Body of pancreas (tissue), 4 donors: ENCODE measurements at places on chromosomes 2 and 18. TPM values are rescaled to one million over a fixed set of nuclear protein-coding genes. Genes with fewer than 3 reads are reported as not detected.

AFF3 gene
- total RNA-seq, result 0.52 TPM

GPR55 gene
- not detected for total RNA-seq

POTEI gene
- under 0.01 TPM for total RNA-seq

SOWAHC gene
- 11.2 TPM for total RNA-seq

BCL2 gene
- total RNA-seq, result 10.1 TPM

CYBRD1 gene
- total RNA-seq, result 59.7 TPM

DSC2 gene
- total RNA-seq, result 9.3 TPM

DNA sequence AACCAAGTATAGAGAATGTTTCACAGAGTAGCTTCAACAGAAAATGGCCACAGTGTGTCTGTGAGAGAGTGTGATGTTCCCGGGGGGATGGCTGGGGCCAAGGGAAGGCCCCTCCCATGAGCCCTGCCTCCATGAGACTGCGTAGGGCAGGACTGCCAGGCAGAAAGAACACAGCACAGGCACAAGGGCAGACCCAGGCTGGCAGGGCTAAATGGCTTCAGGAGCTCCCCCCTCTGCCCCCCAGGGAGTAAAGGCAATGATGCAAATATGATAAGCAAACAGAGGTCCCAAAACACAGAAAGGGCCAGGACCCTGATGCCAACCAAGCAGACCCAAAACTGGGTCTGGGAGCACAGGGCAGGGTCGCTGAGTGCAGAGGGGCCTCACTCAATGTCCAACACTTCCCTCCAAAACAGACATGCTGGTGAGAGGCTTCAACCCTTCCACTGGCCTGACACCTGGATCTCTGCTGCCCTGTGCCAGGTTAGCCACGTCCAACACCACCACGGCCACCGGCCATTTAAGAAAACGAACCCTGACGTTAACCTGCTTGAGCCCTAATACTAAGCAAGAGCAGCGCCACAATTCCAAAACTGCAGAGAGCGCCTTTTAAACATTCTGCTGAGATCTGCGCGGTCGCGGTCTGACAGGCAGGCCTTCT, 90.3 kb downstream of the HDAC4 start:
- no peaks in the 10 kb centered on the region for H3K36me3 ChIP-seq
- no peaks in the 10 kb centered on the region for H3K27me3 ChIP-seq

GRCh38 chr2:187379869-187380268, 68.2 kb downstream of the CALCRL start:
- no peaks in the 10 kb centered on the region for H3K4me1 ChIP-seq
- H3K4me3 ChIP-seq, result no peak overlapping the region
- no peak for DNase-seq

DNA sequence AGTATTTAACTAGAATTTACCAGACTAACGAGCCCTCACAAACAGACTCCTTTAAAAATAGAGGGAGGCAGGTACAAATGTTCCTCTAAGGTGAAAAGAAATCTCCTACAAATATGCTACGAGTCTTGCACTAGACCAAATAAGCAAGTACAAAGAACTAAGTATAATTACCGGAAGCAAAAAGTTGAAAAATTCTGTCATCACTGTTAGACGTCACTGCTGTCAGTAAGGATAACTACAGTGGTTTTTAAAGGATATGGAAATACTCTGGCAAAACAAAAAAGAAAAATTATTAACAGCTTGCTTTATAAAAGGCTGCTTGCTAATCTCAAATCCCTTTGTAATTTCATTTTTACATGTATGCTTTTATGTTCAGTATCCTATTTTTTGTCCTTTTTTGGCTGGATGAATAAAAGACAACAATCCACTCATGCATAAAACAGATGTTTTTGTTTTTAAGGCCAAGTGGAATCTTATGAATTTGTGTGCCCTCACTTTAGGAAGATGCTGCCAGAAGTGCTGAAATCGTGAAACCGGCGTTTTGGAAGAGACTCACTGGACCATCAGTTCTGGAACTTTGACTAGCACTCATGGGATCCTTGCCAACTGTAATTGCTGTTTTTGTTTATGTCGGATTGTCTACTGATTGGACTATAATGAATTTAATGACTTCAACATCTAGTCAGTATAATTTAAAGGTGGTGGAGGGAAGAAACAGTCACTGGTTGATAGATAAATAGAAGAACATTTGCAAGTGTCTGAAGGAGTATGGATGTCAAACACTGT, 6.7 kb downstream of the ZNF521 start:
- H3K4me3 ChIP-seq, result no peak overlapping the region
- DNase-seq, result no peak
- peaks cover 15% of the 10 kb centered on the region for H3K27me3 ChIP-seq
- H3K36me3 ChIP-seq, result no peaks in the 10 kb centered on the region

DNA sequence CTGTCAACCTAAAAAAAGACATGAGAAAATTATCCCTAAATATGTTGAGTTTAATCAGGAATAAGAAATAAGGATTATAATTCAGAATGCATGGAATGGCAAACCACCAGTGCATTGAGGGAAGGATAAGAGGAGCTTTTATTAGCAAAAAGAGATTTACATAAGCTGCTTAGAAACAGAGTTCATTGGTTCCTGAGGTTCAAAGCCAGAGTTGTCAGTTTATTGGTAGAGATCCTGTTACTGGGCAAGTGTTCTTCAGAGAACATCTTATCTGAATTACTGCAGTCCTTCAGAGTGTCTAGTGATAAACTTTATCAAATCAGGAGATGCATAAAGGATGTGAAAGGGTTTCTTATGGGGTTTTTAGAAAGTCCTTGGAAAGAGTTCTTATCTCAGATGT, 76.0 kb upstream of the MEX3C start:
- H3K36me3 ChIP-seq, result no peaks in the 10 kb centered on the region
- H3K27me3 ChIP-seq, result no peaks in the 10 kb centered on the region
- no peak overlapping the region for H3K27ac ChIP-seq
- DNase-seq, result no peak

DNA sequence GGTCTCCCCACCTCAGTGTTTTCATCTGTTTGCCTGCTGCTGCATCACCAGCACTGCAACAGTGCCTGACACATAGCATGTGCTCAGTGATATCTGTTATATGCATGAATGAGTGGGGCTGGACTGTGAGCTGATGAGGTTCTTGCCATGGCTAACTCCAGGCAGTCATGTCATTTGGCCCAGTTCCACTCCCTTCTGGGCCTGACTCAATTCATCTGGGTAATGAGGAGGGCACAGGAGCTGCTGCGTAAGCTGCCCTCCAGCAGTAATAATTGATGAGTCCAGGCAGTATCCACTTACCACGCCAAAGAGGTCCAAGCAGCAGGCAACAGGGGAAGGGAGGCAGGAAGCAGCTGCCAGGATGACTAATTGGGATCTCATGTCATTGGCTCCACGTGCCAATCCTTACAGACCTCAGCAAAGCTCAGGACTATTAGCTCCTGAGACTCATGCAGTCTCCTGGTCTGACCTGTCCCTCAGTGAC, 34.1 kb upstream of the MAT2A start:
- no peak overlapping the region for H3K4me3 ChIP-seq
- H3K27ac ChIP-seq, result no peak overlapping the region
- H3K27me3 ChIP-seq, result no peaks in the 10 kb centered on the region
- peaks cover 17% of the 10 kb centered on the region for H3K4me1 ChIP-seq

- no peaks in the 10 kb centered on the region for H3K4me1 ChIP-seq
- H3K27ac ChIP-seq, result no peak overlapping the region
- H3K36me3 ChIP-seq, result no peaks in the 10 kb centered on the region
- no peak for DNase-seq
- H3K4me3 ChIP-seq, result no peak overlapping the region
Measured at GRCh38 chr2:240179941-240180666, 39.6 kb upstream of the OTOS start.

DNA sequence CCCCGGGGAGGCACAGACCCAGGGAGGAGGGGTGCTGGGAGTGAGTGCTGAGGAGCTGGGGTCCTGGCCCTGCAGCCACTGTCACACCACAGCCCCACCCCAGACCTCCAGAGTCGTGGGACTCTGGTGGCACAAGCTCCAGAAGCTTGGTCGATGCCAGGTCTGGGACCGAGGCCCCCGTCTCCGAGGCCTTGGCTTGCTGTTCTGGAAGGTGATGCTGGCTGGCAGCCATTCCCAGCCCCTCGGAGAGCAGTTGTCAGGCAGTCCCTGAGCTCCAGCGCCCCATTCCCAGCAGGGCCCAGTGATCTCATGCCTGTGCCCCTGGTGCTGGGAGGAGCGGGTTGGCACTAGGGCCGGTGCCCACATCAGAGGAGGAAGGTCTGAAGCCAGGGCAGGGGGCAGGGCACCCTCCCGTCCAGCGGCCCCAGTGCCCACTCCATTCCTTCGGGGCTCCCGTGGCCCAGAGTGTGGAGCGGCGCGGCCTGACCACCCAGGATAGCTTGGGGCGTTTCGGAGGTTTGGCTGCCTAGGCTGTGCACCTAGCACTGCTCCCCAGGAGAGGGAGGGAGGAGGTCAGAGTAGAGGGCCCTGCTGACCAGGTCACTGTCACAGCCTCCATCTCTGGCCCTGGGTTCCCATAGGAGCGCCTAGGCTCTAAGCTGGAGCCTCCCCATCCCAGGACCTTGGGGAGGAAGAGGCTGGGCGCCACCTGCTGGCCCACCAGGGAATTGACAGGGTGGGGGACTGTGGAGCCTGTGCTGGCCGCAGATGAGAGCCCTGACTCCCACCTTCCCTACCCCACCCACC, 16.8 kb upstream of the ALPI start:
- H3K27me3 ChIP-seq, result no peaks in the 10 kb centered on the region
- no peaks in the 10 kb centered on the region for H3K36me3 ChIP-seq
- no peak overlapping the region for H3K4me3 ChIP-seq
- peaks cover 12% of the 10 kb centered on the region for H3K4me1 ChIP-seq

- DNase-seq, result no peak
- no peaks in the 10 kb centered on the region for H3K4me1 ChIP-seq
Measured at GRCh38 chr2:151465771-151466170, 56.1 kb downstream of the RIF1 start.

- H3K36me3 ChIP-seq, result no peaks in the 10 kb centered on the region
- no peaks in the 10 kb centered on the region for H3K4me1 ChIP-seq
Measured at GRCh38 chr2:107729440-107729839, 97.3 kb upstream of the RGPD4 start.

- DNase-seq, result no peak
- peaks cover 2% of the 10 kb centered on the region for H3K36me3 ChIP-seq
- peak overlapping the region; percentile 74 for H3K27ac ChIP-seq
- no peak overlapping the region for H3K4me3 ChIP-seq
- H3K27me3 ChIP-seq, result no peaks in the 10 kb centered on the region
Measured at GRCh38 chr2:96501471-96501874, 3.7 kb downstream of the NEURL3 start.

DNA sequence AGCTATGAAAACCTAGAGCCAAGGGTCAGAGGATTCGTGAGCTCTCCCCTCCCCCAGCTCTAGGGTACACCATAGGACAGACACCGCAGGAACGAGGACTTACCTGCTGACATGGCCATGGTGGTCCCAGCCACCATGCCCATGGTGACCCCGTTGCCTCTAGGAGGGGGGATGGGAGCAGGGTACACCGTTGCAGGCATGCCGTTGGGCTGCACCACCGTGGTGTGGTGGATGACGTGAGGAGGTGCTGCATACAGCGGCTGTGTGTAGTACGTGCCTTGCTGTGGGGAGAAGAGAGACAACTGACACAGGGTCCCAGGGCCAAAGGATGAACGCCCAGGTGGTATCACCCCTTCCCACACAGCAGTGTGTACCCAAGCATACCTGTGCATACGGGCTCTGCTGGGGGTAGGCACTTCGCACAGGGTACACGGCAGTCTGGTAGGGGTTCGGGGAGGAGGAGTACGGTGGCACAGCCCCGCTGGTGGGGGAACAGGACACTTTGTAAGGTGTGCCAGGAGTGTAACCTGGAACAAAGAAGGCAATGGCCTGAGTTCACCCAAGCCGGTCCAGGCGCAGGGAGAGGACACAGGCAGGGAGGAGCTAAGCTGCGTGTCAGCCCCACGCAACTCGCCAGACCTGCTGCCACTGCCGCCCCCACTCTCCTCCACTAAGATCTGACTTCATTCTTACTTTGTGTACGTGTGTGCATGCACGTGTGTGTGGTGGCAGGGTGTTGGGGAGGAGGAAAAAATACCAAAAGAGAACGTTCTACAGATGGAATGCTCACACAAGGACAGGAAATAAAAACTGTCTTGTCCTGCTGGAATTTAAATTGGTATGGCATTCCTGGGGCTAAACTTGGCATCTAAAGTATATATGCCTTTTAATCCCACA, 37.8 kb downstream of the FAM168B start:
- DNase-seq, result no peak
- peaks cover 38% of the 10 kb centered on the region for H3K36me3 ChIP-seq
- H3K4me1 ChIP-seq, result peaks cover 12% of the 10 kb centered on the region
- H3K4me3 ChIP-seq, result no peak overlapping the region
- H3K27ac ChIP-seq, result peak overlapping the region; percentile 18
- H3K27me3 ChIP-seq, result no peaks in the 10 kb centered on the region

GRCh38 chr2:36734304-36734703, 37.8 kb downstream of the VIT start:
- no peaks in the 10 kb centered on the region for H3K36me3 ChIP-seq
- H3K27me3 ChIP-seq, result no peaks in the 10 kb centered on the region
- DNase-seq, result no peak
- H3K4me3 ChIP-seq, result no peak overlapping the region
- no peaks in the 10 kb centered on the region for H3K4me1 ChIP-seq
- H3K27ac ChIP-seq, result no peak overlapping the region

DNA sequence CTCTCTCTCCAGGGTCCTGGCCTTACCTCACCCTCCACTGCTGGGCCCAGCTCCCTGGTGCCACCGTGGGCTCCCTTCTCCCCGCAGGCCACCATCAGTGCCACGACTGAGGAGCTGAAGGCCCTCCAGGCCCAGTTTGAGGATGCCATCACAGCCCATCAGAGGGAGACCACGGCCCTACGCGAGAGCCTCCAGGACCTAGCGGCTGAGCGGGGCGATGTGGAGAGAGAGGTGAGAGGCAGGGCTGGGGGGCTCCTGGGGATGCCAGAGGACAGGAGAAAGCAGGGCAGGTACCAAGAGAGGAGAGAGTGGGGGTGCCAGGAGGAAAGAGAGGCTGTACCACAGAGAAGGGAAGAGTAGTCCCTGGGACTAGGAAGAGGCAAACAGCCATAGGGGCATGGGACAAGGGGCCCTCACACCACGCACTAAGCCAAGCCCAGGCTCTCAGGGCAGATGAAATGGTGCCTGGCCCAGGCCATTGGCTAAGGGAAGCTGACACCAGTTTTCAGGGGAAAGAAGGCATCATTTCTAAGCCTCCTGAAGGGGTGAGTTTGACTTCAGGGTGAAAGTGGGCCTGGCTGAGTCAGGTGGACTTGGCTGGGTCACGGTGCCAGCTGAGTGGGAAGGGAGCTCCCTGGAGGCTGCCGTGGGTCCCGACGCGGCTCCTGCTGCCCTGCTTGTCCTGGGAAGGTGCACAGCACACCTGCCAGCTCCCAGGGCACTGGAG, 39.0 kb upstream of the SNED1 start:
- DNase-seq, result no peak
- no peaks in the 10 kb centered on the region for H3K36me3 ChIP-seq
- H3K4me1 ChIP-seq, result peaks cover 7% of the 10 kb centered on the region

GRCh38 chr2:75614162-75614651, 32.4 kb upstream of the MRPL19 start:
- no peak overlapping the region for H3K27ac ChIP-seq
- peaks cover 5% of the 10 kb centered on the region for H3K4me1 ChIP-seq
- DNase-seq, result no peak
- no peaks in the 10 kb centered on the region for H3K27me3 ChIP-seq

- H3K27me3 ChIP-seq, result no peaks in the 10 kb centered on the region
- peaks cover 35% of the 10 kb centered on the region for H3K4me1 ChIP-seq
- no peak overlapping the region for H3K27ac ChIP-seq
- H3K36me3 ChIP-seq, result no peaks in the 10 kb centered on the region
- DNase-seq, result no peak
Measured at GRCh38 chr2:134231965-134232340, 21.9 kb upstream of the MGAT5 start.
